Activated T-cell treated with anti-CD3 and anti-CD28 coated beads, Interleukin-2, amount 50 U/mL, for 72 hours (primary cell): ENCODE measurements at places on chromosomes 7 and 10.

- no peak for DNase-seq
These were observed 2.1 kb downstream of the KIF5B start for GRCh38 chr10:32054094-32054493.

GRCh38 chr7:151951672-151952338 lies 4.4 kb upstream of the GALNTL5 start:
- DNase-seq: no peak

- DNase-seq: no peak
These were observed 58.1 kb downstream of the MDFIC start for GRCh38 chr7:114979803-114980507.

DNA sequence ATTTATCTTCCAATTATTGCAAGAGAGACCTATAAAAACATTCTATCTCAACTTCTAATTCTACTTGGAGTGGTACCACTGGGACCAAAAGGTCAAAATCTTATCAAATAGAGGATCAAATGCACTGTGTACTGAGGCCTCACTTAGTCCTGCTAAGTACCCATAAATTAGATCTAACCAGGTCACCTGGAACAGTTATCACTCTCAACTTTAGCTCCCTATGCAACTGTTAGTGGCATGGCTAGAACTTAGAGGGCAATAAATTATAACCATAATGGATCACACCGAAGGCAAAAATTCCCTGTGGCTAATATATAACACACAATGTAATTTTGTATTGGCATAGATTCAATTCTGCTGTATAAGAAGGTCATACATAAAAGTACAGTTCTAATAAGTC lies 428.9 kb downstream of the PCDH15 start:
- no peak for DNase-seq

- DNase-seq: no peak
These were observed 138.6 kb downstream of the CHN2 start for GRCh38 chr7:29332875-29333855.

- DNase-seq: peak; percentile 41
These were observed 99.6 kb downstream of the GRK5 start for GRCh38 chr10:119306986-119307392.

- no peak for DNase-seq
These were observed 727.3 kb downstream of the AUTS2 start for GRCh38 chr7:70325509-70326101.

GRCh38 chr7:127221731-127222130 lies 31.0 kb downstream of the GRM8 start:
- DNase-seq: no peak

DNA sequence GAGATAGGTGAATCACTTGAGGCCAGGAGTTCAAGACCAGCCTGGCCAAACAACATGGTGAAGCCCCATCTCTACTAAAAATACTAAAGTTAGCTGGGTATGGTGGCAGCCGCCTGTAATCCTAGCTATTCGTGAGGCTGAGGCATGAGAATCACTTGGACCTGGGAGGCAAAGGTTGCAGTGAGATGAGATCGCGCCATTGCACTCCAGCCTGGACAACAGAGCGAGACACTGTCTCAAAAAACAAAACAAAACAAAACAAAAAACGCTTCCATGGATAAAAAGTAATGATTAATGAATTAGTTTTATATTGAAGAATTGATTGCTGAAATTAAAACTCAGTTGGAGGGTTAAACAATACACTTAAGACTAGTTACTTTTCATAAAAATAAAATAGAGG lies 32.3 kb downstream of the KLHDC10 start:
- no peak for DNase-seq

DNA sequence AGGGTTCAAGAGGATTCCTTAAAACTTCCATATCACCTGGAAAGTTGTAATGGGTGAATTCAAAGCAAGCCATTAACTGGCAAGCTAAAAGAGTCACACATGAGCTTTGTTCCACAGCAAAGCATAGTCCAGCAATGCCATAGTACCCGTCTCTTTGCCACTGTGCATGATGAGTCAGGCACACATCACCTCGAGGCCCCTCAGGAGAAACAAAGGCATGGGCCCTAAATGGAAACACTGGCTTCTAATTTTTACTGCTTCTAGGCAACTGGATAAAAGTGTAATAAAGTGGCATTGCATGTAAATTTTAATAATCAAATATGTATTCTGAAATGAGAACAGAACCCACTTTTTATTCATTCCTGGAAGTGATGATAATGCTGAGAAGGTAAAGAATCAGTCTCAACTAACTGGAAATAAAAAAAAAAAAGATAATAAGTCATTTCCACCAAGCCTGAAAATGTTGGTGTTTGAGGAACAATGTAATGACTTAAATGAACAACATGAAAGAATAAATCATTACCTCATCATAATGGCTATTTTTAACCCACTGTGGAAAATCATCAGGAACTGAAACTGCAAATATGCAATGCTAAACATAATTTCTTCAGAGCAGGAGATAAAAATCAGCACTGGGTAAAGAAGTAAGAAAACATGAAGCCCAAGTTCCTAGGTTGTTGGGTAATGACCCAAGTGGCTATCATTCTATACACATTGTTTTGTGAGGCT lies 104.9 kb downstream of the CDK6 start:
- peak; percentile 48 for DNase-seq

GRCh38 chr7:37322831-37323230 lies 125.8 kb downstream of the ELMO1 start:
- DNase-seq: no peak

GRCh38 chr10:86489071-86489810 lies 32.4 kb downstream of the WAPL start:
- no peak for DNase-seq

GRCh38 chr7:45035371-45035770 lies 35.4 kb downstream of the CCM2 start:
- no peak for DNase-seq

DNA sequence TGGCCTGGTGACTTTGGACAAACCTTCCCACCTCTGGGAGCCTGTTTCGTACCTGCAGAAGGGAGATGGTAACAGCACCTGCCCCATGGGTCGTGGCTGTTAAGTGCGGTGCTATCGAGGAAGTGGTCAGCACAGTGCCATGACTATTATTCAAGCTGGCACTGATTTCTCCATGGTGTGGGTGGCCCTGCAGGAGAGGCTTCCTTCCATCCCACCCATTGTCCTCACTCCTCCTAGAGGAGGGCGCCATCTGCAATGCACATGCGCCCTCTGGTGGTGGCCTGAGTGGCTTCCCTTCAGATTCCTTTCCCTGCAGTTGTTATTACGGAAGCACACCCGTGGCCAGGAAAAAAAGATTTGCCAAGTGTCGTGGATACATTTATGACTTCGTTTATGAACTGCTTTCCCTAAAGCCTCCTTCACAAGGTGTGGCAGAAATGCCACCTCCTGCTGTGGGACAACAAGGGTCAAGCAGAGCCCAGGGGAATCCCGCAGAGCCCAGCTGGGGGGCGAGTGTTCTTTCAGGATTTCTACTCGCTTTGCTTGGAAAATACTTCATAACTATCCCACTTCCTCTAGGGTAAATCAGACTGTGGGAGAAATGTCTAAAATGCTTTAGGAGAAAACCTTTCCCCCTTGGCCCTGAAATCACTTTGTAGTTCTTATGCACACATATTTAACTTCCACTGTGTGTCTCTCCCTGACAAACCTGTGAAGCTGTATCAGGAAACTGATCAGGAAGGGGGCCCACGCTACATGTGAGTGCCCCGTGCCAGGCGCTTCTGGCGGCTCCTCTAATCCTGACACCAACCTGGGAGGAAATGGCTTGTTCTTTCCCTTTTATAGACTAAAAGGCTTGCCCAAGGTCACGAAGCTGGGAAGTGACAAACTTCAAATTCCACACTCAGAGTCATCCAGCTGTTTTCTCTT lies 98.0 kb upstream of the ANLN start:
- DNase-seq: peak; percentile 70

GRCh38 chr7:47771990-47772360 lies 176.3 kb downstream of the PKD1L1 start:
- DNase-seq: no peak

GRCh38 chr7:45343746-45344145 lies 186.2 kb downstream of the RAMP3 start:
- no peak for DNase-seq

DNA sequence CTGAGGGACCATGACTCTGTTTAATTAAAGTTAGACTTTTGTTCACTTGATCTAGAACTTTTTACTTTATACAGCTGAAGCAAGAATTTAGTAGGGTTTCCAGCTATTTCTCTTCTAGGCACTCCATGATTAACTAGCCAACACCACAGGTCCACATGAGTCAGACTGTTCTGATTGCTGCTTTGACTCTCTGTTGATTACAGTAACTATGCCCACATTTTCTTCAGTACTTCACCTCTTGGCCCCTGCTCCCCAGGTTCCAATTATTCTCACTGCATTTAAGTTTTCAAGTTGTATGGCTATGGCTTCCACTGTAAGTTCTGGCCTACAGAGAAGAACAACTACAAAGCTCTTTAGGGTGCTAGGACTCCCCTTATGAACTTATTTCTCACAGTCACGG lies 737.2 kb upstream of the IGFBP3 start:
- DNase-seq: no peak

GRCh38 chr10:22711373-22711772 lies 3.0 kb downstream of the PIP4K2A start:
- no peak for DNase-seq

GRCh38 chr10:109784236-109784635 lies 139.1 kb downstream of the XPNPEP1 start:
- DNase-seq: no peak

GRCh38 chr7:112668561-112668960 lies 121.6 kb downstream of the TMEM168 start:
- DNase-seq: no peak

GRCh38 chr10:126558881-126559280 lies 111.6 kb downstream of the C10orf90 start:
- no peak for DNase-seq

DNA sequence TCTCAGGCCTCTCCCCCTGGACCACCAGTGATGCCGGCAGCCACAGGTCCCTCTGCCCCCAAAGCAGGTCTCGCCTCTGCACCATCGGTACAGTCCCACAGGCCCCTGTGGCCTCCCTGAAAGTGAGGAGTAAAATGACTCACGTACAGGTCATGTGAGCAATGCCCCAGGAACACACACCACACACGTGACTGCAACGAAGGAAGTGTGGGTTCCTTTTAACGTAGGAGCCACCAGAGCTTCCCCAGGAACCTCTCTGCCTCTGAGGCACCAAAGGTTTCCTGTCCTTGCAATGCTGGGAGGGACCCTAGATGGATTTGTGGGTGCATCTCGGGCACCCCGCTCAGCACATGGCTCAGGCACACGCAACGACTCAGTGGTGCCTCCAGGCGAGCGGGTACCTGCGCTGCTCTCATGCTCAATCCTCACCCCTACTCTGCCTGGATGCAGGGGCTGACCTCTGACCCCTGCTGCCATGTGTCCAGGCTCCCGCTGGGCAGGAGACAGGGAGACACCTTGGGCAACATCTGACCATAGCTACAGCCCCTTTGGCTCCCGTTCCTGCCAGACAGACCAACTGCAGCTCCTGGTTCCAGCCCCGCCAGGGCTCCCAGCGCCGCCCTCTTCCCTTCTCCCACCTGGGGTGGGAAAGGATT lies 120.7 kb downstream of the PRKAG2 start:
- DNase-seq: peak; percentile 73

- no peak for DNase-seq
These were observed 65.9 kb downstream of the ALOX5 start for GRCh38 chr10:45439873-45440272.

- peak; percentile 48 for DNase-seq
These were observed 43.9 kb upstream of the SRGN start for GRCh38 chr10:69043931-69044531.

DNA sequence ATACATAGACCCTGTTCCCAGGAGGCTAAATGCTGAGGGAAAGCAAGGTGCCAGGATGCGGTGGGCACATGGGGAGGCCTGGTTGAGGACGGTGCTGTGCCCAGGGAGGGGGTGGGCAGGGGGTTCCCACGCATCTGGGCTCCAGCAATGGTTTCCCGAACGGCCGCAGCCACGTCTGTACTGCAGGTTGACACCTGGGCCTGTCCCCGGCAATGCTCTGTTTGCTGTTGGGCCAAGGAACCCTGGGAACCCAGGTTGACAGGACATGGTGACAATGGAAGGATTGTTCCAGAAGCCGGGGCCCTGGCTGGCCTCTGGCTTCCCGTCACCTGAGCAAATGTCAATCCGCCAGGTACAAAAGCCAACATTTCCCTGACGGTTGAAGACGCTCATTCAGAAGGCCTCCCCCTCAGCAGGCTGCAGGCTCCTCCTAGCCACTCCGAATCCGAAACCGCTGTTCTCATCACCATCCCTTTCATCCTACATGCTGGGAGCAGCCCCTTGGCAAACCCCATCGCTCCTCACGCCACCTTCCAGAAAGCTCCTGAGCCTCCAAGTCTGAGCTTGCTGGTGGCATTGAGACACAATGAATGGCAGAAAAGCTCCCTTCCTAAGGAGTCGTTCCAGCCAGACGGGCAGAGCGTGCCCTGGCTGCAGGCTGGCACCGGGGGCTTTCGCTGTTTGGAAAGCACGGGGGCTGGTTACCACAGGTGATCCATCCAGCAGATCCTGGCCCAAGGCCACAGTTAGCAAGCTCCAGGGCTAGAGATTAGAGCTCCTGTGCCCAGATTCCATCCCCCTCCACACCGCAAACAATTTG lies 31.2 kb downstream of the SPOCK2 start:
- no peak for DNase-seq

GRCh38 chr10:77482072-77482471 lies 155.5 kb downstream of the KCNMA1 start:
- DNase-seq: no peak

- no peak for DNase-seq
These were observed 31.8 kb downstream of the REEP3 start for GRCh38 chr10:63553031-63553430.

GRCh38 chr7:158454631-158455030 lies 133.0 kb downstream of the PTPRN2 start:
- DNase-seq: no peak

DNA sequence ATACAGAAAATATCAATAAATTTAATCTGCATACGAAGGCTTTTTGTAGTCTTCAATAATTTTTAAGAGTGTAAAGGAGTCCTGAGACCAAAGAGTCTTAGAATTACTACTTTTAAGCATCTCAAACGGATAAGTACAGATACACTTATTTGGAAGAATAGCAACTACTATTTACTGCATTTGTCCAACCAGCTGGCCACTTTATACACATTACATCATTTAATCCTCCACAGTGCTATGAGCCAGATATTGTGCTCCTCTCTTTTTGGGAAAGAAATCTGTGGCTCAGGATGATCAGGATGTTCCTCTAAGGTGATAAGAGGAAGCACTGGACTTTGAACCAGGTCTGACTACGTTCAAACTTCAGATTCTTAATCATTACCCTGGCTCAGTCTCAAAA lies 588.6 kb upstream of the LRRTM3 start:
- DNase-seq: no peak

DNA sequence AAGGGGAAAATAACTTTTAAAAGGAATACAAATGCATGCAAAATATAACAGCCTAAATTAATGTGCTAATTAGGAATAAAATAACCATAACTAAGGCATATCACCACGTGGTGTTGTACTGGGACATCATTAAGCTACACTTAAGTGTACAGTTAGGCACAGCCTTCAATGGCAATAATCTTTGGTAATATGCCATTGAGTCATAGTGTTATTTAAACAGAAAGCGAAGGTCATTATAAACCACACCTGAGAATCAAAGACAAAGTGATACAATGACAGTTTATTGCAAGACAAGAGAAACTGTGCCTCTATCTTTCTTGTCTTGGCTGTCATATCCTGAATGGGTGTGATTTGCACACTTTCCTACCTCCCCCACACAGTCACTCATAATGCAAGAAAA lies 30.5 kb upstream of the AUTS2 start:
- no peak for DNase-seq
